ENCODE measurements at places on chromosomes 2 and 18. TPM values are rescaled to one million over a fixed set of nuclear protein-coding genes. Genes with fewer than 3 reads are reported as not detected.

DNA sequence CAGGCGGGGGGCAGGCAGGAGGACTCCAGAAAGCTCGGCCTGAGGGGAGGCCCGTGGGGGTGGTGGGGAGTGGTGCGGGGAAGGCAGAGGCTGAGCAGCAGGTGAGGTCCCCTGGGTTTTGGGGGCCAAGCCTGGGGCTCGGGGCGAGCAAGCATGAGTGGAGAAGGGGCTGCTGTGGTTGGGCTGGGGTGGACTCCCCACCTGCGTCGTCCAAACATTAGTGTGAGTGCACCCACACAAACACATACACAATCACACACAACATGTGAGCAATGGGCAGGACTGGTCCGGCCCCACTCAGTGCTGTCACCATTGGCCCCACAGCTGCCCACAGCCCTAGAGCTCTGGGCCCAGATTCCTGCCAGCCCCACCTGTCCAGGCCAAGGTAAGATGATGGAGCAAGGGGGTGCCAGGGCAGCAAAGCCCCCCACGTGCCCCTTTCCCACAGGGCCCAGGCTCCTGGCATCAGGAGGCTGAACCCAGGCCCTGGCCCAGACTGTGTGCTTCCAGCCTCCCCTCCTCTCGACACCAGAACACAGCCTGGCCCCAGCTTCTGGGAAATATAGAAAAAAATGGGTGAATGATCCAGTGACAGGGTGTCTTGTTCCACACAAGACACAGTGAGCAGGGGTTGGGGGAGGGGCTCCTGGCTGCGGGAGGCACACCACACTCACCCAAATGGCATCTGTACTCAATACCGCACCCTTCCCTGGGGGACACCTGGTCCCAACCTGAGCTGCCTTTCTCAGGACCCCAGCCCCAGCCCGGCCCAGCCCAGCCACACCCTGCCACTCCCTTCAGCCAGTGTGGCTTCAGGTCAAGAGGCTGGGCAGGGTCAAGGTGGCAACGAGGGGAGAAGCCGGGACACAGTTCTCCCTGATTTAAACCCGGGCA is 463 bp upstream of the ALPP start:
- no peak for DNase-seq

DNA sequence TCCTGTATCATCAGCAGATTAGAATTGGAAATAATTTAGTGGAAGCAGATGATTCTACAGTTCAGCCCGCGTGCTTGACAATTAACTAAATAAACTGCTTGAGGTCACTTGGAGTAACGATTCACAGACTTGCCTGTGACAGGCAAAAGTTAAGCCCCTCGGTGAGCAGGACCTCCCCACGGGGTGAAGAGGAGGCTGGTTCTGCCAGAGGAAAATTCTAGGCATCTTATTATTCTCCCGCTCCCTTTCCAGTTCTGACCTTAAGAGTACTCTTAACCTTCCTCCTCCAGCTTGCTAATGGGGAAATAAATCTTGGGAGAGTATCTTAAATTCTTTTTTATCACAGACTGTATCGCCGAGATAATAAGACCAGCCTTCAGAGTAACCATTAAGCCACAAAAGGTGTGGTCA is 169.7 kb upstream of the SMAD2 start:
- no peak for DNase-seq

DNA sequence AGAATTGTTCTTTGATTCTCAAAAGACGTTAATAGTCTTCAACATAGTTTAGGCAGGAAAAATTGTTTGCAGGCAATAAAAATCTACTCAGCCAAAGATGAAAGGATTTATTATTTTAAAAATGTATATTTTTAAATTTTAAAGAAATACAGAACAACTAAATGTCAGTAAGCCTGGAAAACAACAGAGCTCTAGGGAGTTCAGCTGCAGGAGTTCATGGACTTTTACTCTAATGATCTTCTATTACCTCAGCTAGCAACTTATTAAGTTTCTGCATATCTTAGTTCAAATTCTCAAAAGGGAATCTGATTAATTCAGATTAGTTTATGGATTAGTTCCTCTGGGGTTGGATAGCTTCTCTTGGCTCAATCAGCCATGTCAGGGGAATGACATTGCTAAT is 17.9 kb upstream of the XIRP2 start:
- DNase-seq: no peak

GRCh38 chr2:166665991-166666940 is 172.2 kb upstream of the SCN7A start:
- DNase-seq: no peak

GRCh38 chr2:26469092-26469710 is 8.7 kb downstream of the OTOF start:
- peak; percentile 35 for DNase-seq

ALPI gene
- total RNA-seq: not detected

DNA sequence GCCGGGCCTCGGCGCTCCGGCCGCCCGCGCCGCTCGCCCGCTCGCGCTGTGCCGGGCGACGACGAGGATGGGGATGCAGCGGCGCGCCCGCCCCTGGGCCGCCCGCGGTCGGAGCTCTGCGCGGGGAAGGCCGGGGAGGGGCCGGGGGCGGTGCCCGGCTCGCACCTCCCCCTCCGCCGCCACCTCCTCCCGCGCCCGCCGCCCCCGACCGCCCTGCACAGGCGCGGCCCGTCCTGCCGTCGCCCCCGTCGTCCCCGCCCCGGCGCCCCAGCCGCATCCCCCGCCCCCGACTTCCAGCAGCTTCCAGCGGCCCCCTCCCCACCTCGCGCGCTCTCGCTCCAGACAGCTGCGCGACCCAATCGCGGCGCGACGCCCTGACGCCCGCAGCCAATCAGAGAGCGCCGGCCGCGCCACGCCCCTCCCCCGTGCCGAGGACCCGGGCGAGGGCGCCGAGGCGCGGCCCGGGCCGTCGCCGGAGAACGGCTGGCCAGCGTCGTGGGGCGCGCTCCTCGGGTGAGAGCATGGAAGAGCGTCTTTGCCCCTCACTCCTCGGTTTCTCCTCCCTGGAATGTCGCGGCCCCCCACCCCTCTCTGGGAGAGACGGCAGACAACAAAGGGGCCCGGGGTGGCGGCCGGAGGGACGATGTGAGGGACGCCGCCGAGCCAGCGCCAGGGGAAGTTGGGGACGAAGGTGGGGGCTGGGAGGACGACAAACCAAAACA is at the start of gene MBOAT2:
TSS of gene MBOAT2 (minus strand) at position 69 of the 722 bp plus-strand sequence. CDS start 70 bp downstream, outside the sequence.
- DNase-seq: peak; percentile 87

DNA sequence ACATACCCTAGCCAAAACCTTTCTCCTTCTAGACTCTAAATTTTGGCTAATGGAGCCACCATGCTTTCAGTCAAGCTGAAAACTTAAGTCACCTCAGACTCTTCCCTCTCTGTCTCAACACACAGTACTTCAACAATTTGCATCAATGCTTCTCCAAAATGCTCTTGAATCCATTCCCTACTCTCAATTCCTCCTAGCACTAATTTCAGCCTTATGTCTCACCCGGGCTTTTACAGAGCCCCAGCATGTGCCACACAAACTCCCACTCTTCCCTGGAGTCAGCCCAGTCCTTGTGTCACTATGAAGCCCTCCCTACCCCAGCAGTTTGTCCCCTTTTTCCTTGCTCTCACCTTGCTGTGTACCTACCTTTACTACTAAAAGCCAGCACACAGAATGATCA is 38.7 kb downstream of the AAK1 start:
- DNase-seq: no peak

GRCh38 chr2:60483401-60483800 is 70.1 kb downstream of the BCL11A start:
- no peak for DNase-seq

All from thyroid gland (tissue), 4 donors.